ENCODE measurements at places on chromosomes 2 and 18. TPM values are rescaled to one million over a fixed set of nuclear protein-coding genes. Genes with fewer than 3 reads are reported as not detected.

Gene TNFAIP6
- total RNA-seq: 0.21 TPM

GRCh38 chr18:48887905-48888772, 62.6 kb downstream of the SMAD7 start:
- no peak for DNase-seq

GRCh38 chr2:234147335-234147861, 96.9 kb downstream of the SPP2 start:
- DNase-seq: peak; percentile 90

- no peak for DNase-seq
Measured at GRCh38 chr2:10775021-10775780, 37.4 kb downstream of the PDIA6 start.

Gene SLC11A1
- total RNA-seq: not detected

All from A172 (cell line).